Kasumi-1 (cell line): ENCODE measurements at places on chromosomes 2 and 18.

- no peak for DNase-seq
Observed at GRCh38 chr18:8937160-8938094, 165.1 kb upstream of the NDUFV2 start.

DNA sequence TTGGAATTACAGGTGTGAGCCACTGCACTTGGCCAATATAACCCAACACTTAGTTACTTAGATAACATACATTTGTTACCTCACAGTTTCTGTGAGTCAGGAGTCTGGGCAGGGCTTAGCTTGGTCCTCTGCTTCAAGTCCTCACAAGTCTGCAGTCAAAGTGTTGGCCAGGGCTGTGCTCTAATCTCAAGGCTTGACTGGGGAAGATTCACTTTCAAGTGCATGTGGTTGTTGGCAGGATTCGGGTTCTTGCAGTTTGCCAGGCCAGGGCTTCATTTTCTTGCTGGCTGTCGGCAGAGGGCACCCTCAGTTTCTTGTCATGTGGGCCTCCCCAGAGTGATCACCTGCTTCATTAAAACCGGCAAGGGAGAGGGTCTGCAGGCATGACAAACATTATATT, 103.7 kb downstream of the SLC4A3 start:
- DNase-seq, result peak; percentile 2

GRCh38 chr2:97870396-97870843, 125.3 kb downstream of the TMEM131 start:
- peak; percentile 89 for DNase-seq

DNA sequence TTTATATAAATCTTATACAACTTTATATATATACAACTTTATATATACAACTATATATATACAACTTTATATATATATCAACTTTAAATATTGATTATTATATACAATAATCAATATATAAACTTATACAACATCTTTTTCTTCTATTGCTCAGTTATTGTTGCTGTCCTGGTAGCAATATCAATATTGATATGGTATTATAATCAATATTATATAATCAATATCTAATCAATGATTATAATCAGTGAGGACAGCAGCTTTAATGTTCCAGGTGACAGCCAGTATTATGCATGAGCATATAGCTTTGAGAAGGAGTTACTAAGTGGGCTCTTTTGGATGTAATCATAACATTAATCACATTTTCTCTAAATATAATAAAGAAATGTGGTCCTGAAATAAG, 242.3 kb upstream of the SOX11 start:
- no peak for DNase-seq

GRCh38 chr2:216215658-216216390, 106.7 kb downstream of the XRCC5 start:
- peak; percentile 6 for DNase-seq

GRCh38 chr2:19675003-19675629, 226.7 kb downstream of the TTC32 start:
- DNase-seq, result no peak

- DNase-seq, result no peak
Observed at GRCh38 chr18:28153485-28154065, 23.4 kb downstream of the CDH2 start.

GRCh38 chr18:75562216-75562615, 134.7 kb upstream of the SMIM21 start:
- no peak for DNase-seq

DNA sequence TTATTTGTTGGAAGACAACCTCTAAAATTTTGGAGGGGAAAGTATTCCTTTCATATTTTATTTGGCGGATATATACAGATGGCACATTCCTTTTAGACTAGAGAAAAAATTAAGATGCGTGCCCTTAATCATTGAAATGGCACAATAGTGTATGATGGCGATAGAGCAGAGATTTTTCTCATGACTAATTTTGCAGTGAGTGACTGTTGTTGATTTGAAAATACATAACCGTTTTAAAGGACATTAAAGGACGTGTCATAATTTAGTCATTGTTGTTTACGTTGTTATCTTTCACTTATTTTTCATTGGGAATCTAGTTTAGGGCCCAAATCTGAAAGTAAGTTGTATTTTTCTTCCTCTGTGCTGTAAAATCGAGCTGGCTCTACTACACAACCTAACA, 61.7 kb downstream of the CERS6 start:
- no peak for DNase-seq

- DNase-seq, result no peak
Observed at GRCh38 chr18:45671321-45671720, 52.7 kb upstream of the SLC14A1 start.

GRCh38 chr2:58710795-58711279, 469.7 kb upstream of the FANCL start:
- DNase-seq, result no peak

GRCh38 chr2:127702395-127703009, 1.2 kb downstream of the SFT2D3 start:
- no peak for DNase-seq

- DNase-seq, result peak; percentile 43
Observed at GRCh38 chr2:103991591-103991990, 862.3 kb upstream of the POU3F3 start.

DNA sequence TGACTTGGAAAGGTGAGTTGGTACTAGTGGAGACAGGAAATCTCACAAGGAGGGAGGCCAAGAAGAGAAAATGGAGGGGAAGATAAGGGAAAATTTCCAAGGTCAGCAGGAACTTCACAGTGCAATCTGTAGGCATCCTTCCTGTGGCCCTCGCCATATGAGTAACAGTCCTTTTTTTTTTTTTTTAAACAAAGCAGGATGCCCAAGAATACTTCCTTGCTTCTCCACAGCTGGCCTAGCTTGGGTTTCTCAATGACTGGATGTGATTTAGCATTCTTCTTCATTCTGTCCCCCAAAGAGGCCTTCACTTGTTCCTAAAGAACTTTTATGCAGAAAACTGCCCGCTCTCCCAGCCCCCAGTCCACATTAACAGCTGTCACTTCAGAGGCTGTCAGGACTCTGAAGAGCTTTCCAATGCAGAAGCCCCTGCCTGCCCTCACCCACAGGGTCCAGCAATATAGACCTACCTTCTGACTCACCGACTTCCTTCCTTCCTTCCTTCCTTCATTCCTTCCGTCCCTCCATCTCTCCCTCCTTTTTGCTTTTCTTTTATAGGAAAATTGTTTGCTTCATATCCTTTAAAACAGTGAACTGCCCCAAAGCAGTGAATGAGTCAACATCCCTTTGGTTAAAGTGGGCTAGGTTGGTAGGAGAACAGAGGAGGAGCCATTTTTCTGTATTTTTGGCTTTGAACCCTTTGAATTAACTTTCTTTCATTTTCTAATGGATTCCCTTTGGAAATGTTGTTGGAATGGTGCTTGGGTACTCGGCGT, 172.0 kb downstream of the MGAT5 start:
- no peak for DNase-seq

DNA sequence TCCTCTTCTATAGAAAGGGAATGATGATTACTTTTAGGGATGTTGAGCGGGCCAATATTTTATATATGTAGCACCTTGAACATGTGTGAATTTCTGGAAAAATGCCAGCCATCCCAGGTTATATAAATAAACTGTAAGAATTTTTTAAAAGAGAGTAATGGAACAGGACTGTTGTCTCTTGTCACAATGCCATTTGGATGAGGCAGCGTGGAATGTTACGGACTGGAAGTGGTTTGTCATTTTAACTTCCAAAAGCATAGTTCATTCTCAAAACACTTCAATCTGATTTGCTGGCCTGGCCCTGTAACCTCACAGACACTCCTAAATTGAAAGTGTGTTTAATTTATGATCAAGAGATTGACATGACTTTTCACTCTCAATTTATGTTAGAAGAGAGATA, 70.8 kb downstream of the TPGS2 start:
- no peak for DNase-seq

- no peak for DNase-seq
Observed at GRCh38 chr2:127105656-127106456, 1.1 kb downstream of the BIN1 start.

- DNase-seq, result no peak
Observed at GRCh38 chr2:113218283-113219091, 44.7 kb downstream of the PSD4 start.

DNA sequence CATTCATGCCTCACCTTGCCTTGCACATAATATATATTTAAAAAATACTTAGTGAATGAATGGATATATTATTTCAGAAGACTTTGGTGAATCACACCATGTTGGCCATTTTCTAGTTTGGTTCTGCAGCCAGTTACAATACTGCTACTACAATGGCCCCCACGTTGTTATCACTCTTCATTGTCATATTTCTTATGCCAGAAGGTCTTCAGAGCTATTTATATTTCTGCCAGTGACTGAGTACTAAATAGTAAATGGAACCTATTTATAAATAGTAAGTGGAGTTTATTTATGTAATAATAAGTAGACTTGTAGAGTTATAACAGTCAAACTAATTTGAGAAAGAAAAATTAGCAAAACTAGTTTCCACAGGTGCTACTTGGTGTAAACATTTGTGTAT, 516.6 kb upstream of the SYT4 start:
- DNase-seq, result no peak

- no peak for DNase-seq
Observed at GRCh38 chr18:9643549-9643948, 29.2 kb upstream of the PPP4R1 start.

DNA sequence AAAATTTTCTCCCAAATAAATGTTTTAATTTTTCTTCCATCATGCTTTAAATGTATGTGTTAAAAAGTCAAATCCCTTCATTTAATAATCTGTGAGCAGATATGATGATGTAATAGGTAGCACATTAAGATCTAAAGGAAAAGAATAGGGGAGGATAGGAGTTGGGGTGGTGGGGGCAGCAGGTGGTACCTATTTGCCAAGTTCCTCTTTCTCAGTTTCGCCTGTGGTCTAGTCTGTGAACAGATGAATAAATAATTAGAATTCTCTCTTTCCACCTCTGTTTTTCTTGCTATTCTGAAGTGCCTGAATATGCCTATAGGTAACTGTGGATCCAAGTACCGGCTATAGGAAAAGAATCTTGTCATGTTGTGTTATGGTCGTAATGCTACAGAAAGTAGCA, 152.5 kb downstream of the NRXN1 start:
- no peak for DNase-seq

DNA sequence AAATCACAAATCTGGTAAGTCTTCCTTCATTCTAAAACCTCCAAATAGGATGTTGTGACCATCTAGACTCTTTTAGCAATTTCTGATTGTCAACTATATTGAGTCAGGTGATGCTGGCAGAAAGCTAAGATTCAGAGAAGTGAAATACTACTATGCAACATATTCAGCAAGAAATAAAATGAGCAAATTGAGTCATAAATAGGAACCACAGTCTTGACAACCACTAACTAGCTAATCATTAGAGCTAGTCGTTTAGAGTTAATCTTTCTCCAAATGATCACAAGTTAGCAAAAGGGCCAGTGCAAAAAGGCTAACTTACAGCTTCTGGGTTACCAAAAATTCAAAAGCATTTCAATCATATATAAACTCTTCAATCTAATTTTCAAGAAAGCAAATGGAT, 54.5 kb downstream of the ROCK1 start:
- DNase-seq, result no peak

DNA sequence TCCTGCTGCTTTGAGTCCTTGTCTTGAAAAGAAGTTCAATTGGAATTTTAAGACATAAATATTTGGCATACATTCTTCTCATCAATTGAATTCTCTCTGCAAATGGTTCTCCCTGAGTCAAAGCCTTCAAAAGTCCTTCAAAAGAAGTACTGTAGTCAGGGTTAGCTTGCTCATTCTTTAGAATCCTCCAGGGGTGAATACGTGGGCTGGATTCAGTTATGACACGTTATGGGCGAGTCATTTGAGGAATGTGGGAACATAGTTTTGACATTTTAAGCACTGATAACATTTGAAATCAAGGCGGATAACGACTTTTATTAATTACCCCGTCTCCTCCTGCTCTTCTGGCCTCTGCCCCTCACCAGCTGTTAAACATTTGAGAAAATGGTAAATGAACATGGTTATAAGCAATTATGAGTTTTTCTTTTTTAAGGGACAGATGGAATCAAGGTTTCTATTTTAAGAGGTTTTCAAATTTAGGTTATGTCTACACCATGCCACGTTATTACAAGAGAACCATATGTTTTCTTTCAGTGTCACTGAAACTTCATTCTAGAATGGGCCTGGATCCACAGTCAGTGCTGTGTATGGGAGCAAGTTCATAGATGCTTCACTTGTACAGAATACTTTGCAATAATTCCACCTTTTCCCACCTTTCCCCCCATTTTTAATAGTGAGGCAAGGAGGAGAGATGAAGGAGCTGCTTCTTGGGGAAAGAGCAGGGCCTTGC, 273.1 kb downstream of the TSN start:
- DNase-seq, result no peak

DNA sequence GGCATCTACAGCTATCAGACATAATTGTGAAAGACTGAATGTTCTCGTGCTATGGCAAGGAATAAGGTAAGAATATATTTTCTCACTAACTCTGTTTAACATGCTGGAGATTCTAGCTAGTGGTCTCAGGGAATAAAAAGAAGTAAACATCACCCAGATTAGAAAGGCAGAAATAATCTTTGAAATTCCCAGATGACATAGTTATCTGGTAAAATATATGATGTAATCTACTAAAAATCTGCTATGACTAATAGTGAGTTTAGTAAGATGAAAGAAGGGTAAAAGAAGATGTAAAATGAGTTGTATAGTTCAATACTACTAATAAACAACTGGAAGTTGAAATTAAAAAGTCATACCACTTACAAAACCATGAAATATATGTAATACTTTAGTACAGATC, 134.2 kb downstream of the DSC3 start:
- no peak for DNase-seq

DNA sequence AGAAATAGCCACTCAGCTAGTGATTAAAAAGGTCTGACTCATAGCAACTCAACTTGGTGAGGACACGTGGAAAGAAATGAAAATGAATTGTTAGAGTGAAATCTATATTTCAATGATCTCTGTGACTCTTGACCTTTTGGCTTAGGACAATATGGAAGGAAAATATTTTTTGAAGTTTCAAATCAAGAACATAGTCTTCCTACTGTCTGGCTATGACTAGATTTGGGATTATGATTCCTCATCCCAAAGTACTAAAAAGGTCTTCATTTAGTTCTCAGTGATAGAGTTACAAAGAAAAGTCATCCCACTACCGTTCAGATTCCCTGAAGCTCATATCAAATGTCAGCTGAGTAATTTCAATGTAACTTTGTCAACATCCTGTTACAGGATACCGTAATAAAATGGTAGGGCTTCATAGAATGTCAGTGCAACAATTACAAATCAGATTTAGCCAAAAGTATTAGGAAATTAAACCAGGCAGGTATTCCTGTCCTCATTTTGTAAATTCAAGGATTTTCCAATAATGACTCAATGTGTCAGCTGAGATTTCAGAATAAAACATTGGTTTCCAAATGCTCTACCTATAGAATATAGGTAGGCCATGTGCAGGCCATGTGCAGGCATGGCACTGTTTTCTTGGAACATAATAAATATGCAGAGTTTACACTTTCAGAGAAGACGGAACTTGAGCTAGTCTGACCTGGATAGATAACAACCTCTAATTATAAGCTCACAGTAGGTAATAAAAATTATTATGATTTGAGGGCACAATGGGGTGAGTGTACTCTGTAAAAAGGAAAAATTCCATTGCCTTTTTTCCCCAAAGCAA, 36.0 kb downstream of the ANKRD29 start:
- DNase-seq, result no peak

DNA sequence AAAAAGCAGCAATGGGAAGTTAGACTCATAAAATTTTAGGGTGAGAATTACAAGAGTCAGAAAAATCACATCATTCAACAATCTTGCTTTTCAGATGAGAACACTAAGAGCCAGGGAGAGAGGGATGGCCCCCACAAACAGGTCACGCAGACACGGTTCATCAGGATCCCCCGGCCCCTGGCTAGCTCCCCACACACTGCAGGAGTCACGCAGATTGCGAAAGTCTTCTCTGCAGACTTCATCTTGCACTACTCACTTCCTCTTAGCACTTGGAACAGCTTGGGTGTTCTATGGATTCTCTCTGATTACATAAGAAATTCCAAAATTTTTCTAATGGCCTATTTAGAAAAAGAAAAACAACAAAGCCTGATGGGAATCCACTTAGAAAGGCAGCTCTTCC, 21.6 kb upstream of the SULT1C2 start:
- peak; percentile 64 for DNase-seq
